ENCODE measurements at places on chromosomes 11 and 22. TPM values are rescaled to one million over a fixed set of nuclear protein-coding genes. Genes with fewer than 3 reads are reported as not detected.

MYEOV gene
- total RNA-seq = under 0.01 TPM

TSPAN18 gene
- 0.07 TPM for total RNA-seq

OR8G1 gene
- total RNA-seq = not detected

ALDH3B1 gene
- total RNA-seq = 1.0 TPM

ARHGEF17 gene
- 13.0 TPM for total RNA-seq

CEP126 gene
- total RNA-seq = 1.0 TPM

CDKN1C gene
- 10.3 TPM for total RNA-seq

Data from nasal cavity respiratory epithelium epithelial cell of viscerocranial mucosa (primary cell).